Skeletal muscle cell (primary cell): ENCODE measurements at places on chromosomes 5 and 9.

DNA sequence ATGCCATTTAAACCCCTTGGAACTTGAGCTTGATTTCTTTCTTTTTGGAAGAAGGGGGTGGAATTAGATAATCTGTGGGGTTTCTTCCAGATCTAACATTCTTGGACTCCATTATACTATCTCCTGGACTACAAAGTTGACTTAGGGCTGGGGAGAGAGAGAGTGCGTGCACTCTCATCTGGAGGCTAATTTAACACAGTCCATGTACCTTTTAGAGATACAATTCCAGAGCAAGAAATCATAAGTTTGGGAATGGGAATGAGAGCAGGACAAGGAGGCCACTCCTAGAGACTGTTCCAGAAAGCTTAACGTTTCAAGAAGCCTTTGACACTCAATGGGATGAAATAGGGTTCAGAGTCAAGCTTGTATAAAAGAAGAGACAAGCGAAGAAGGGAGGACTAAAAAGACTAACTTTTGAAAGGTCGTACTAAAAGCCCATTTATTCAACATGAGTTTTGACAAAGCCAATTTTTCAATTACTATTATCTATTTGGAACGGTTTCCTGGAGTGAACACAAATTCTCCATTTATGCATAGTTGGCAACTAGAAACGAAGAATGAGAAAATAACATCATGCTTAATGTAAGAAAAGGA lies 83.4 kb downstream of the ACTL7B start:
- DNase-seq, result no peak

DNA sequence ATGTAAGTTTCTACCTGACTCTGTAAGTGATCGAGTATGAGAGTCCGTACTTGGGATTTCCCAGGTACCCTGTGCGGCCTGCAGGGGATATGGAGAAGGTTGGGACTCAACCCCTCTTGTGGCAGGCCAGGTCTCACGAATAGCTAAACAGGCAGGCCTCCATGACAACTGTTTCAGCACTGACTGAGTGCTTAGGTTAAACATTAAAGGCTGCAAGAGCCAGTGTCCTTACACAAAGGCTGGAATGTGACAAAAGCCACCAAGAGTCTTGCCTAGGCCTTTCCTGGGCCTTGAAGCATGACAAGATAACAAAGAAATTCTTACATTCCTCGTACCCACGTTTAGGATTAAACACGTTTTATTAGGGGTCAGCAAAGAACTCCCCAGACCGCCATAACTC lies 58.6 kb downstream of the THBS4 start:
- no peak for DNase-seq

DNA sequence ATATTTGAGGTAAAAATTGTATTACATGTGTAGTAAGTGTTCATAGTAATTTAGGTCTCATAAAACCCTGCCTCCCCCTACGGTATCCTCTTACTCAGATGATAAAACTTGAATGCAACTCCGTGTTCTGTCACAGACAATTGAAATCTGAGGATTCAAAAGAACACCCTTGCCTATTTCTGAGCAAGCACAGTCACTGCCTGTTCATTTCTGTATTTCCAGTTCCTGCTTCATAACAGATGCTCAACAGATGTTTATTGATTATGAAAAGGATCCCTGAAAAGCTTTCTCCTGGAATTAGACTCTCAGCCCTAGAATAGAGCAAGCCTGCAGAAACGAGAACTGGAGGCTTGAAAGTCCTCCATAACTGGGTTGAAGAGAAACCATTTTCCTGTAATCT lies 144.1 kb upstream of the SPEF2 start:
- DNase-seq, result no peak

- DNase-seq, result no peak
Observed at GRCh38 chr9:126293522-126293889, 33.1 kb upstream of the MVB12B start.

GRCh38 chr5:17817990-17818389 lies 183.7 kb downstream of the TAF11L14 start:
- no peak for DNase-seq

DNA sequence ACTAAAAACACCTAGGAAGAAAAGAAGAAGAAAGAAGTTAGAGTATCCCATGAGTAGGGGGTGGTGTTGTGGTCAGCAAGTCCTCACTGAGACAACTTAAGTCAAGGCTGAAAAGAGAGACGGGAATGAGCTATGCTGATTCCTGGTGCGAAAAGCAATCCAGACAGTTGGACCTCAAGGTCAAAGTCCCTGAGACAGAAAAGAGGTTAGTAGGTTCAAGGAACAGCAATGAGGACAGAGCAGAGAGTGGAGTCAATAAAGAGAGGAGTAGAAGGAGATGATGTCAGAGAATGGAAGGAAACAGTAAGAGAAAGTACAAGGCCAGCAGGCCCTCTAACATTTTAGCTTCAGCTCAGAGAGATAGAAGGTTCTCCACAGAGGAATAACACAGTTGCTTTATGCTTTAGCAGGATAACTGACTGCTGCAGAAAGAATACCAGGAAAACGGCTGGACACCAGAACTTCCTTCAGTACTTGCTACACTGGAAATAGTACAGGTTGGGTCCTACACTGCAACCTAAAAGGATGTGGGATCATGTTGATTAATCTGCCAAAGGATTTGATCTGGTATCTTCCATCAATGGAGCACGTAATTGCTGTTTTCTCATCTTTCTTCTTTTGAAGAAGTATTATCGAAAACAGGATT lies 43.6 kb downstream of the GNAQ start:
- no peak for DNase-seq

DNA sequence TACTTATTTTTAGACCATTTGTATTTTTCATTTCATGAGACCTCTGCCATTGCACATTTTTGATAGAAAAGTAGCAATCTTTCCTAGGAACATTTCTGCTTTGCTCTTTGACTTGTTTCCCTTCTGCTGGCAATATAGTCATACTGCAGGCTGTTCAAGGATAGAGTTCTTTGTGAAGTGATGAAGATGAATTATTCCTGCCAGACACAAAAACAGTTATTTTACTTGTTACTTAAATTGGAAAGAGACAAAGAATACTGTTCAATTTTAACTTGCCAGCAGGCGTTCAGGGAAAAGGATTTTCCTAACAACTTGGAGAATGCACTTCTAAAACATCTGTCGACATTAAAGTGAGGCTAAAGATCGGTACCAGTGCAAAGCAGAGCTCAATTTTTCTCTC lies 251.7 kb upstream of the ACTBL2 start:
- no peak for DNase-seq

GRCh38 chr5:34719029-34719428 lies 62.9 kb downstream of the RAI14 start:
- DNase-seq, result no peak

DNA sequence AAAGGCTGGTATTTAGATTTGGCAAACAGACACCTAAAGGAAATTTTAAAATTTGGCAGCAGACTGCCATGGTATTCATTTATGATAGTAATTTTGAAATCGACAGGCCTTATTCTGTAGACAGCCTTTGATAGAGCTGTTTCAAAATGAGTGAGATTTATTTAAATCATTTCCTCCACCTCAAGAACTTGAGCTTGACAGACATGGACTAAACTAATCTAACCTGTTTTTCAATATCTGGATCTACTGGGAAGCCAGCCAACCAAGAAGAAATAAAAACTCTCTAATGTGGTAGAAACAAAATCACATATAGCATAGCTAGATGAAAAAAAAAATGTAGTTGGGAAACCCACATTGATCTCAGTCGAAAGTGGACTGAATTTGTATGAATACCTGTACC lies 56.9 kb upstream of the RASA1 start:
- no peak for DNase-seq

GRCh38 chr9:20022410-20022809 lies 233.6 kb upstream of the SLC24A2 start:
- DNase-seq, result peak; percentile 65

- no peak for DNase-seq
Observed at GRCh38 chr5:176458904-176459561, 10.8 kb downstream of the FAF2 start.

DNA sequence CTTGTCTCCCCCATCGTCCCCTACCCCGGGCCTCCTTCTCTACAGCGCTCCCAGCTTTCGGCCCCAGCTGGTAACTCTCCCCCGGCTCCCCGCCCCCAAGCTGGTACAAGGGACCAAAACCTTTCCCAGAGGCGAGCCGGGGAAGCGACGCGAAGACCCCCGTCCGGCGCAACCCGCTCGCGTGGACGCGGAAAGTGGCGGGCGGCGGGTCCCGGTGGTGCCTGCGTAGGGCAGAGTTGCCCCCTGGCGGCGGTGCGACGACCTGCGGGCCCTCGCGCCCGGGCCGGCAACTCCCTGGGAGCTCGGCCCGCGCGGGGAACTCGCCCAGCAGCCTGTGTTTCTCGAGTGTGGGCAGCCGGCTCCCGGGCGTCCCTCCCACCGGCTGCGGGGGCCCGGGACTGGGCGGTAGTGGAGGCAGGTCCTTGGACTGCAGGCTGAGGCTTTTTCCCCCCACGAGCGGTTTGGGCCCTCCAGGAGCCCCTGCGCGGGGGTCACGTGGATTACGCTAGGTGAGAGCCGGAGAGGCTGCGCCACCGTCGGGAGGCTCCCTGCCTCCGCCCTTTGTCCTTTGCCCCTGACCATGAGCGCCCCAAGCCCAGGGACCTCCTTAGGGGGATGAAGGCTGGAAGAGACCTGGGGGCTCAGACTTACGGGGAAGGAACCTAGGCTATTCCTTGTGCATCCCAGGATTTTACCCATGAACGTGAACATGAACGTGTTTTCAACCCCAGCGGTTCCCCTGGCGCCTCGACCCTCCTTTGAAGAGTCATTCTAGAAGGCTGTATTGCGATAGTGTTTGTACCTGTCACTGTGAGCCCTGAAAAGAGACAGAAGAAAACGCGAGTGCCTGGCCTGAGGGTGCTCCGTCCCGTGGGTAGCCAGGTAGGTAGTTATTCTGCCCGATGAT lies 2.9 kb upstream of the FOXD1 start:
- no peak for DNase-seq

DNA sequence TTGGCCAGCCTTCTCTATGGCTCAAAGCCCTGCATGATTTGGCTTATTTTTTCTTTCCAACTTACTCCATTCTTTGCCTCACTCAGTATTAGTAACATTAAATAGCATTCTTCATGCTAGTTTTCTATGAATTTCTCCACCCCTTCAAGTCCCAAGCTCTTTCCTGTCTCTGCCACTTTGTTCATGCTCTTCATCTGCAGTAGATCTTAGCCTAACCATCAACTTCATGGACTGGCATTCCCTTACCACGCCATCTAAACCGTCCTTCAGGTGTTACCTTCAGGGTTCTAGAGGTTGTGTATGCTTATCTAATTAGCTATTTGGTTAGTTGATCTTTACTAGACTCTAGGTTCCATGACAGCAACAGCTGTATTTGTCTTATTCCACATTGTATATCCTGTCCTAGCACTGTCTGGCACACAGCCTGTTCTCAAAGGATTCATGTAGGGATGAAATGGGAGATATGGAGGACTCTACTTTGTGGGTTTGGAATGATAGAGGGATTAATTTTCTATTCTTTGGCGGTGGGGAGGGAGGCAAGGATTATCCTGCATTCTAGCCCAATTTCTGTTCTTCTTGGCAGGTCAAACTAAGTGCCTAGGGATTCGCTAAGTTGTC lies 26.4 kb downstream of the TMEM167A start:
- DNase-seq, result no peak

- DNase-seq, result no peak
Observed at GRCh38 chr5:151143645-151144044, 13.9 kb downstream of the ANXA6 start.

- no peak for DNase-seq
Observed at GRCh38 chr9:127181315-127181580, 58.8 kb upstream of the ANGPTL2 start.

- peak; percentile 48 for DNase-seq
Observed at GRCh38 chr9:99023831-99024230, 80.1 kb downstream of the COL15A1 start.

DNA sequence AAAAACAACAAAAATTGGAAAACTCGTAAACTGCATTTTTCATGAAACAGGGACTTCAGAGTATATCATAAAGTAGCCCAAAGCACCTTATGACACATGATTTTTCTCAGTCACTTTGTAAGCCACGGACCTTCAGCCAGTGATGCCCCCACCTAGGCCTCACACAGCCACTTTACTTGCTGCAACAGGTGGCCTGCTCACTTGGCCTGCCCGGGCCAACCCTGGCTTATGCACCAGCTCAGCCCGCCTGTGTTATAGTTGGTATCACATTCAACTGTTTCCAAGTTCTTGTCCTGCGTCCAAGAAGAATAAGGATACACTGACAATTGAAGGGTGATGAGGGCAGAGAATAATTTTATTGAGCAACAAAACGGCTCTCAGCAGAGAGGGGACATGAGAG lies 219.2 kb downstream of the FER start:
- no peak for DNase-seq

- no peak for DNase-seq
Observed at GRCh38 chr5:127898551-127899213, 184.9 kb upstream of the SLC12A2 start.

- no peak for DNase-seq
Observed at GRCh38 chr5:173598686-173599085, 17.8 kb downstream of the BOD1 start.

DNA sequence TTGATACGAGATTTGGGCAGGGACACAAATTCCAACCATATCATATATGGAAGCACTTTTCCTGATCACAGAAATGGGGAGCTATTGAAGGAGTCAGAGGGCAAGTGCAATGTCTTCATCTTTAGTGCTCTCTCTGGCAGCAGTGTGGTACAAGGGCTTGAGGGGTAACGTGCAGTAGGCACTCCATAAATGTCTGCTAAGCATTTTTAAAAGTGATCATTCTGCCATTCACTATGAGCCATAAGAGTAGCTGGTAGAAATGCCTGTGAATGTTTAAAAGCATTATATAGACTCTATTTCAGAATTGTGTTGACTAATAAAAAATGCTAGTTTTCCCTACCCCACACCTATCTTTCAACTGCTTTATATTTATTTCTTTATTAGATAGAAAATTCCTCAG lies 61.1 kb upstream of the DHFR start:
- no peak for DNase-seq

GRCh38 chr9:31140316-31140715 lies 1244.1 kb upstream of the ACO1 start:
- DNase-seq, result no peak

DNA sequence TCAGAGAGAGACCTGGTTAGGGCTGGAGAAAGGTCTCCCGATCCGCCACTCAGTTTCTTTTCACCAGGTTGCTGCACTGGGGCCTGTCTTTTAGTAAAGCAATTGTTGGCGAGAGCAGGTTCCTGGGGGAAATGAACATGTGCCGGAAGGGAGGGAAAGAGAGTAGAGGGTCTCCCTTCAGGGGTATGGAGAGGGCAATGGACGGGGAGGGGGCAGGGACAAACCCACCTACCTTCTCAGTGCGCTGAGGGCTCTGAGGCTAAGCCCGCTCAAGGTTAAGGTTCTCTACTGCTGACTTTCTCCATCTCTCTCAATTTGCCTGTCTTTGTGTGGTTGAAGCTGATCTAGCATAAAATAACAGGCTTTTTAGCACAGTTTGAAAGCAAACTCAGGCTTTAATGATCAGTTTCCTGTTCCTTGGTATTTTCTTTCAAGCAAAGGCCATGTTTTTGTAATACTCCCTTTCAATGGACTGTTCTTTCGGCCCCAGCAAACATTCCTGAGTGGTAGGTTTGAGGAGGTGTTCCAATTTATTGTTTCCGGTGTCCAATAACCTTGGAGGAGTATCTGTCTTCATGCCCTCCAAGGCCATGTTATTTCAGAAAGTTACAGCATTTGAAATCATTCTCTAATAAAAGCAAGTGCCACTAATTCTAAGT lies 25.5 kb upstream of the TRAF1 start:
- DNase-seq, result no peak

- DNase-seq, result peak; percentile 65
Observed at GRCh38 chr5:73419465-73420390, 28.8 kb downstream of the FOXD1 start.
